ENCODE measurements at places on chromosomes 7 and 10.

- peak; percentile 35 for DNase-seq
Measured at GRCh38 chr7:155591055-155591775, 44.9 kb upstream of the CNPY1 start.

GRCh38 chr7:8121243-8121642, 140.7 kb downstream of the ICA1 start:
- no peak for DNase-seq

- no peak for DNase-seq
Measured at GRCh38 chr10:49365275-49365674, 30.6 kb downstream of the DRGX start.

GRCh38 chr7:23161482-23161881, 20.4 kb upstream of the NUP42 start:
- no peak for DNase-seq

DNA sequence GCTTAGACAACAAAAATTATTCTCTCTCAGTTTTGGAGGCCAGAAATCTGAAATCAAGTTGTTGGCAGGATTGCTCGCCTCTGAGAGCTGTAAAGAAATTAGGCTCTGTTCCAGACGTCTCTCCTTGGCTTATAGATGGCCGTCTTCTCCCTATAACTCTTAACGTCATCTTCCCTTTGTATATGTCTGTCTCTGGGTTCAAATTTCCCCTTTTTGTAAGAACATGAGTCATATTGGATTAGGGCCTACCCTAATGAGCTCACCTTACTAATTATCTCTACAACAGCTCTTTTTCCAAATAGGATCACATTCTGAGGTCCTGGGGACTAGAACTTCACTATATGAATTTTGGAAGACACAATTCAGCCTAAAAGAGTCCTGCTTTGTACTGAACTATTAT, 22.4 kb downstream of the GALNTL5 start:
- DNase-seq: no peak

DNA sequence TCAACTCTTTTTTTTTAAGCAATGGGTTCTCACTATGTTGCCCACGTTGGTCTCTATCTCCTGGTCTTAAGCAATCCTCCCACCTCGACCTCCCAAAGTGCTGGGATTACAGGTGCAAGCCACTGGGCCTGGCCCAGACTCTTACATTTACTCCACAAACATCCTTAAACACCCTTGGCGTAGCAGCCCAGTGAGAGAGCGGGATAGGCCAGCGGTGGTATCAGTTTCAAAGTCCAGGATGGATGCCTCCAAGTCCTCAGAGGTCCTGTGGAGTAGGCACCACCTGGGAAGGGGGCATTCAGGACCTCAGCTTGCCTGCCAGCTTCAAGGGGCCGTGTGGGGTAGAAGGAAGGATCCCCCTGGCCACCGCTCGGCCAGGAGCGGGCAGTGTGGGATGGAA, 18.1 kb upstream of the VPS37D start:
- DNase-seq: no peak

DNA sequence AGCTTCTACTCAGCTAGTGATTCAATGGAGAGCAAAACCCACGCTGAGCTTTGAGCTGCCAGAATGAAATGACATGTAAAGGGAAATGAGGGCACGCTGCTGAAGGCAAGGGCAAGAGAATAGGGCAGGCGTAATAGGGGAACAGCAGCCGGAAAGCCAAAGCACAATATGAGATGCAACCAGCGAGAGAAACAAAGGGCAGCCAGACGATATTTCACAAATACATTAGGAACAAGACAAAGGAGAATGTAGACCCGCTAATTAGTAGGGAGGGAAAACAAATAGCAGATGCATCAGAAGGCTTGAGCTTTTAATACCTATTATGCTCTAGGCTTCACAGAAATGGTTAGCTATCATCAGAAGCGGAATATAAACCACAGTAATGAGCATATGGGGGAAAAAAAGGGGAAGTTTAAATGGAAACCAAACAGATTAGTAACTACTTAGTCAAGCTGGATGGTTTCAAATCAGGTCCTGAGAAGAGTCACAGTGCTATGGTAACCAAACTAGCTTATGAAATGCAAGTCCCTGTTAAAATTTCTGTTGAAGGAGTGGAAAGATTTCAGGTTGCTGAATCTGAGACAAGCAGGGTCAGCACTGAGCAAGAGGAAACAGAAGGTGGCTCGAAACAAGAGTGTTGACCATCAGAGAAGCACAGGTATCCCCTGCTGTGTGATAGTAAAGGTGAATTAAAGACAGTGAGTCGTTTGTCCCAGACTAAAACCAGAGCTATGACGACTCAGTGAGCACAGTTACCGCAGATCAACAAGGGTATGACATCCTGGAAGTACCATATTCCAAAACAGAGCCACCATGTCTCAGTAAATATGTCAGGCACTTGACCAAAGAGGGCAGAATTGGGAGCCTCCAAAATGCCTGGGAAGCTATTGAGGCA, 496.9 kb upstream of the CELF2 start:
- DNase-seq: no peak

GRCh38 chr10:127977357-127978009, 70.6 kb downstream of the PTPRE start:
- DNase-seq: peak; percentile 43

- DNase-seq: peak; percentile 24
Measured at GRCh38 chr10:86100581-86101061, 266.0 kb downstream of the GRID1 start.

DNA sequence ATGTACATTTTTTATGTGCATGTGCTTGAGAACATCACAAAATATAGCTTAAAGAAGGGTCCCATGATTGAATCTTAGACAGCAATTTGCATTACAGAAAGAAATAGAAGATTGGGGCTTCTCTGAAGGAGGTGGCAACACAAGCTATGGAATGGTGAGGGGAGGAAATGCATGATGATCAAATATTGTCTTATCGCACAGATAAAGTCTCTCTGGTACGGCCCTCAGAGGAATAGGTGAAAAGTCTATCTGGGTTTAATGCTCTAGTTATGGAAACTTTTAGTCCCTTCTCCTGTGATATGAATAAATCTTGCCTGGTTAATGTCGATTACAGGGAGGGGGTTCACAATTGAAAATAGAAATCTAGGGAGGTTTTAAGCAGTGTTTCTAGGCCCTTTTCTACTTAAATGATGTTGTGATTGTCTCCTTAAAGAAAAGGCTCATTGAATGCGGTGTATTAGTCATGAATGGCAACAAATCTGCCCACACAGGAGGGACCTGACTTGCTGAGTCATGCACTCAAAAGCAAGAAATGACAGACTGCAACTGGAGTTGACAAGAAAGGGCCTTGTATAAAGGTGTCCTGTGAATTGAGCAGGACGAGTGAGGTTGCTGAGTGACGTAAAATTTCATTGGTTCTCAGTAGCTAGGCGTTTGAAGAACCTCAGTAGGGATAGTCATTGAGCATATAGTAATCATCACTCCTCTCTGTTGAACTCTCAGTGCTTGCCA, 133.4 kb upstream of the CSTF2T start:
- peak; percentile 99 for DNase-seq

- DNase-seq: peak; percentile 43
Measured at GRCh38 chr10:122648599-122649428, 50.8 kb downstream of the C10orf120 start.

Measured in bronchial epithelial cell (primary cell).